ENCODE measurements at places on chromosomes 3 and 15.

DNA sequence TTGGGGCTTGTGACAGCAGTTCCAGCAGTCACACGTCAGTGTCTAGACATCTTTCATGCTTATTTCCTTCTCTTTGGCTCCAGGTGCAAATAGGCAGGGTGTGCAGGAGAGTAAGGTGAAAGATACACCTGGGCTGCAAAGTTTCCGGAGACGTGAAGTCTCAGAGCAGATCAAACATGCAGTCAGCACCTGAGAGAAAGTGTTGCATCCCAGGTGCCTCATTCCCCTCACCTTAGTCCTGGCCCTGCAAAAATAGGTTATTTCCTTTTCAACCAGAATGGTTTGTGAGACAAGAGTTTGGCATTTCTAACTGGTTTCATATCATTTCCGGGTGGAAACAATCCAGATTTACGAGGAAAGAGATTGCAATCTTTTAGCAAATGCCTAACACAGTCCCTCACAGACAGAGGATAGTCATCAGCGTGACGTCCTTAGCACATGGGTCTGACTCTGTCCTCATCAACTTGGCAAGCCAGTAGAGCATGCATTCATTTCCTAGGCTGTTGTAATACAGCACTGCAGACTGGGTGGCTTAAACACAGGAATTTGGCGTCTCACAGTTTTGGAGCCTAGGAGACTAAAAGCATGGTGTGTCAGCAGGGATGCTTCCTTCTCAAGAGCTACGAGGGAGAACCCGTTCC is 58.2 kb upstream of the ARRDC4 start:
- DNase-seq, result peak; percentile 41

DNA sequence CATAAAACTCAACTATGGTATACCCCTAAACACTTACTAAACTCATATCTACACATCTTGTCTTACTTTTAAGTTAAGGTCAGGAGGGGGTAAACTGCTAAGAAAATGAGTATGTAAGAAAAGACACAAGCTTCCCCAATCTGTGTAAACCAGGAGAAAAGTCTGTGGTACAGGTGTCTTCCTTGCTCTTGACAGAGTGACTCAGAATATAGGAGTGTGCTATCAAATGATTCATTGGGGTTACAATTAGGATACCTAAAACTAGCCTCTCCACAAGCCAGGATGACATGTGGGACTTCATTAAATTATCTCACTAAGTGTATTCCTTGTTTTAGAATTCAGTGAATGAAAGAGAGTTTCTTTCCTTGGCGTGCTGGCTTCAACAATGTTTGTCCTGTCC is 274.8 kb downstream of the BBX start:
- peak; percentile 44 for DNase-seq

- DNase-seq, result peak; percentile 42
Measured at GRCh38 chr3:59424268-59425010, 374.6 kb upstream of the CFAP20DC start.

DNA sequence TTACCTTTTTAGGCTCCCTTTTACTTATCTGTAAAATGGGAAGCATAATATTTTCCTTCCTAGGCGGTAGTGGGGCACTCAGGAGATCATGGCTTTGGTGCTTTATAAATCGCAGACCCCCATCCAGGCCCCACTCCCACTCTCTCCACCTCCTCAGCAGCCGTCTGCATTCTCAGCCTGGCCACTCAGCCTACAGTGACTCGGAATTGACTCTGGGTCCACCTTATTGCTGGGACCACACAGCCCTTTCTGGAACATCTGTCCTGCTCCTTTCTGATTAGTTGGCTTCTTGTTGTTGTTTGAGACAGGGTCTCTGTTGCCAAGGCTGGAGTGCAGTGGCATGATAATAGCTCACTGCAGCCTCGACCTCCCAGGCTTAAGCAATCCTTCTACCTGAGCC is 76.5 kb downstream of the RPLP1 start:
- DNase-seq, result no peak

DNA sequence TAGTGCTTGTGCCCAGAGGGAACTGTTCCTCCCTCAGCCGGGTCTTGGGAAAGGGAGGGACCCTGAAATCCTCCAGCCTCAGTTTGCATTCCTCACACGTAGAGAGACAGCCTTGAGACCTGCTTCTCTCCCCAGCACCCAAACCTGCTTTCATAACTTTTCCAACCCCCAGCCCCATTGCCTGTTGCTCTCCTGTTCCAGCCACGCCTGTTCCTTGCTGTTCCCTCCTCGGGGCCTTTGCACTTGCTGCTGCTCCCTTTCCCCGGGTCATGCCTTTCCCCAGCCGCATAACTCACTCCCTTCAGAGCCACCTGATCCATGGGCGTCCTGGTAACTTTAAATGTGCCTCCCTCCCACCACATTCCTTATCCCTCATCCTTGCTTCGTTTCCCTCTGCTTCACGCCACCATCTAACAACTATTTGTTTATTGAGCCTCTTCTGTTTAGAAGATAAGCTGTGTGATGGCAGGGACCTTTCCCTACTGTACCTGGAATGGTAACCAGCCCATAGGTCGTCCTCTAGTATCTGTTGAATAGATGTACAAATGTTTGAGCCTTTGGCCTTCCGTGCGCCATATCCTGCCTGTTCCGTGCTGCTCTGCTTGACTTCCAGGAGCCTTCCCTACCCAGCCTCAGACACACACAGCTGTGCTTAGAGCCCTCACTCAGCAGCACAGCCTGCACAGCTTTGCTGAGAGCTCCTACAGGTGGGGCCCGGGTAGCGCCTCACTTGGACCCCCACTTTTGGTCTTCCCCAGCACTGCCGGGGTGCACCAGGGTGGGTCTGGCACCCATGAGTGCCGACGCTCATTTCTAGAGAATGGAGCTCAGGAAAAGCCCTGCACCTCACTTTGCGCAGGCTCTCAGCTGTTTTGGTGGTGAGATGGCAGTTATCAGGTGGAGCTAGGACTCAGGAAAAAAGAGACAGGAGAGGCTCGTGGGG is 60.2 kb downstream of the SCN5A start:
- DNase-seq, result no peak

GRCh38 chr3:79558943-79559342 is 208.9 kb downstream of the ROBO1 start:
- DNase-seq, result no peak

- no peak for DNase-seq
Measured at GRCh38 chr15:85932391-85932790, 137.7 kb upstream of the KLHL25 start.

DNA sequence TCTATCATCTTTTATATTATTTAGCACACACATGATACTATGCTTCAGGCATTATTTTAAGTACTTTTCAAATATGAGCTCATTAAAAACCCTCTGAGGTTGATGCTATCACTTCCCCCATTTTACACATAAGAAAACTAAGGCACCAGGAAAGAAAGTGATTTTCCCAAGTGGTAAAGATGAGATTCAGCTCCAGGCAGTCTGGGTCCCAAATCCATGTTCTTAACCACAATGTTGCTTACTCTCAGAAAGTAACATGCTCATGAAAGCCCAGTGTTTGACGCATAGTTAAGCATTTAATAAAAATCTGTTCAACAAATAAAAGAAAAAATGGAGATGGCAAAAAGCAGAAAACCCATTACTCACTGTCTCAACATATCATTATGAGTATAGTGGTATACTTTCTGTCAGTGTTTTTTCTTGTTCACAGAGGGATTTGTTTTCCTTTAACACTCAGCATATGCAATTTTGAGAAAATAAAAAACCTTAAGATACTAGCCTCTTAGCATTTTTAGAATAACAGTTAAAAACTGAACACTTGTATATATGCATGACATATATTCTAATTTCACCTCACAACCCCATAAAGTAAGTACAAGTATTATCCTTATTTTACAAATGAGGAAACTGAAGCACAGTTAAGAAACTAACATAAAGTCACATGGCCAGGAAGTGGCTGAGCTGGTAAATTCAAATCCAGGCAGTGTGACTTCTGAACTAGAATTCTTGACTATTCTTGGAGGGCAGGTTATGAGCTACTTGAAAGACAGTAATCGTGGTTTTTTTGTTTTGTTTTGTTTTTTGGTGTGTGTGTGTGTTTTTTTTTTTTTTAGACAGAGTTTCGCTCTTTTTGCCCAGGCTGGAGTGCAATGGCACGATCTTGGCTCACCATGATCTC is 10.4 kb downstream of the PEAK1 start:
- DNase-seq, result no peak

Measured in RWPE1 (cell line).